ENCODE measurements at places on chromosomes 2 and 18.
A peak's percentile ranks its signal among the peaks of the same experiment; 100 is the strongest.

GRCh38 chr2:157264099-157264498 is 6.6 kb downstream of the GALNT5 start:
- peak; percentile 54 for DNase-seq

DNA sequence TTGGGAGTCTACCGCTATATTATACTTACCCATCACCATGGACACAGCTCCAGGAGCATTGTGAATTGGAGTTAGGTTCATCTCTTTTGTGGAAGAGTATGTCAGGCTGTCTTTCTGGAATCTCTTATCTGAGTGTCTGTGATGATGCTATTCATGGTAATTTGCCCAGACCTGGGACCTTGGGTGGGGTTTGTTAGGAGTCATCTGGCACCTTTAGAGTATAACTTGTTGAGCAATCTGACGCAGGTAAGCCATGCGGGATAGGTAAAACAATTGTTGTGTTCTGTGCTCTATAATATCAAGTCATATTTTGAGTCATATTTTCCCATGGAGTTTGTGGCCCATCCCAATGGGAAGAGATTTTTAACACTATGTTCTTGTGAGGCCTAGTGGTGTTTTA is 49.7 kb upstream of the MAPRE2 start:
- DNase-seq: no peak

DNA sequence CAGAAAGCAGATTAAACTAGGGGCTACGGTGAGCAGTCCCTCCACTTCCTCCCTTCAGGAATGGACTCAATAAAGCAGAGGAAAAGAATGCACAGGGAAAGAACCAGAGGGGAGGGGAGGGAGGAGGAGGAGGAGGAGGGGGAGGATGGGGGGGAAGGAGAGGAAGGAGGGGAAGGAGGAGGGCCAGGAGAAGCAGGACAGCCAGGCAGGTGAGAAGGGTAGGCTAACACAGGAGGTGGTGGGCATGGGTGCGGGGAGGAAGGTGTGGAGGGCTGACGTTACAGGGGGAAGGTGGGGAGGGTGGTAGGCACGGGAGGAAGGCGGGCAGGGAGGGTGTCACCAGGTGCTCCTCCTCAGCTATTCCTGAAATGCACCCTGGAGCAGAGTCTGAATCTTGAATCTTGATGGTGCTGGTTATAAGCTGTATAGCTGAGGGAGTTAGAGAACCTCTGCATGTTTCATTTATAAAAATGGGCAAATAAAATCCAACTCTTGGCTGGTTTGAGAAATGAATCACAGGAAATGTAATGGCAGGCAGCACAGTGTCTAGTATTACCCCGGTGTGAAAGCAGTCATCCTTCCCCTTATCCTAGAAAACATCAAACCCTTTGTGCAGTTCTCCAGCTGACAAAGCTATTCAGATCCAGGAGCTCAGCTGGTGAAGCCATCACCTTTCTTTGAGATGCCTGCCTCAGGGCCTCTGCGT is 3.4 kb downstream of the TMEM18 start:
- DNase-seq: peak; percentile 25

- no peak for DNase-seq
Observed at GRCh38 chr2:102208774-102209173, 22.0 kb downstream of the IL1RL2 start.

GRCh38 chr2:236964291-236964690 is 121.4 kb upstream of the COPS8 start:
- DNase-seq: no peak

DNA sequence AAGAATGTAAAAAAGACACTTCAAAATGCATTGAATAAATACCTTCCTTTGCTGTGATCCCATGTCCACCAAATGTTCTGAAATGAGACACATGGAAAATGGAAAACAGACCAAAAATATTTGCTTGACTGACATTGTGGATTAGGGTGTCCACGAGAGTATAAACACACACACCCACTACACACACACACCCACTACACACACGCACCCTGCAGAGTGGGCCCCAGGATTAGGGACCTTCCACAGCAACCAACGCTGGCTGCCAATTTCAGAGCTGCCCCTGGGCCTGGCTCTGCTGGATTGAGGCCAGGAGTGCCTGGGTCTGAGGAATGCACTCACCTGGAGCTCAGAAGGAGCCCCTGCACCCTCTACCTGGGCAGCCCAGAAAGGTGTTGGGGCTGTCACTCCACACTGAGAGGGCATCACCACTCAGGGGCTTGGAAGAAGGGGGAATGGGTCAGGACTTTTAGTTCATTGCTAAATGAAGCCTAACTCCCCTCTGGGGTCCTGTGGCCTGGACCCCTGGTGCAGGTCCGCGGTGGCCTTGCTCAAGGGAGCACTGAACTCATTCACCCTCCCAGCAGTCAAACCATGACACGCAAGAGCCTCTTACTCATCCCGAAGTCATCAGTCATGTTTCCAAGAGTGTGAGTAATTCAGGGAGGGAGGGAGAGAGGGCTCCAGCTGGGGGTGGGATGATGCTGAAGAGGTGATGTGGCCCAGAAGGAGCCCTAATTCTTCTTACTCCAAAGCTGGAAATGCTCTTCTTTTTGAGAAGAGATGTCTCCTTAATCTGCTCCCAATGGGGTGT is 50.2 kb upstream of the PLB1 start:
- peak; percentile 91 for DNase-seq

- DNase-seq: no peak
Observed at GRCh38 chr2:190804182-190804795, 76.3 kb upstream of the GLS start.

DNA sequence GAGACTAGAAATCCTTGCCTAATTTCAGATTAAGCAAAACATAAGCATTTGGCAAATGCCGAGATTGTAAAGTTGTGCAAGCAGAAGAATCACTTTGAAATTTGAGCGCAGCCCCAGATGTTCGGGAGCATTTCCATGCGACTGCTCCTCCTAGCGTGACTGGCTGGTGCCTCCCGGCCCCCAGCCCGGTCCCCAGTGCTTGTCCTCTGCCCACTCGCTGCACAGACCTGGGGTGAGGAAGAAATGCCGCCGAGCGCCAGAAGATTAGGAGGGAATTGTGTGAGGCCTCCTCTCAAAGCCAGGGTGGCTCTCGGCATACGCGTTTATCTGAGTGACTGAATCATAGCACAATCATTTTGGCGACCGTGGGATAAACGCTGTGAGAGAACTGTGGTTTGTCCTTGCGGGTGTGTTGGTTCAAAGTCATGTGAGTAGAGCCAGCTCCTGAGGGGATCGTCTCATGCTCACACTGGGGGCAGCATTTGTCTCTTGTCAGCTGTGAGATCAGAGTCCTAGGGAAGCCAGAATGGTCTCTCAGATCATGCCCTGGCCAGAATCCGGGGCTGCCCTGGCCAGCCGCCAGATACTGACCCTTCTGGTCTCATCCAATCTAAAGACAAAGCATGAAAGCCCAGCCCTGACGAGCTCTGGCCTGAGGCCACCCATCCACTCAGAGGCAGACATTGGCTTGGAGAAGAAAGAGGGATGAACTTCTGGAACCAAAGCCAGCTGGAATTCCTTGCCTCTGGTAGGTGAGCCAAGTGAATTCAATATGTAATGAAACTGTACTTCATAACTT is 189.3 kb downstream of the SH3RF3 start:
- DNase-seq: peak; percentile 79

GRCh38 chr2:5803547-5803946 is 111.4 kb downstream of the SOX11 start:
- DNase-seq: no peak

GRCh38 chr2:199738727-199739412 is 112.1 kb downstream of the FTCDNL1 start:
- DNase-seq: peak; percentile 83

GRCh38 chr2:182445391-182445965 is 18.6 kb upstream of the PDE1A start:
- no peak for DNase-seq

- DNase-seq: no peak
Observed at GRCh38 chr2:160670618-160671017, 177.0 kb upstream of the RBMS1 start.

GRCh38 chr2:168180914-168181313 is 66.5 kb downstream of the STK39 start:
- DNase-seq: no peak

DNA sequence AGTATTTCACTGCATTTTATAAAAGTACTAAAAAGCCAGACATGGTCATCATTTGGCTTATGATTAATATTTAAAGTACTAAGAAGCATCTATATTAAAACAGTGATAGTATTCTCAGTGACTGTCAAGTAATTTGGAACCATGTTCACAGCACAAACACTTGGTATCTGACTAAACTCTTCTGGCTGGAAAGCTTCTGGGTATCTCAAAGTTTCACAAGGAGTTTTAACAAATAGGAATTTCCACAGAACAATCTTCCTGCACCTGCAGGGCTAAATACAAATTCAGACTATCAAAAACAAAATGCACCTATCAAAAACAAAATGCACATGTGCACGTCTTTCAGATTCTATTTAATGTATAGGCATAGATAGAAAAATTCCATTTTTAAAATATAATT is 158.8 kb downstream of the L3MBTL4 start:
- no peak for DNase-seq

DNA sequence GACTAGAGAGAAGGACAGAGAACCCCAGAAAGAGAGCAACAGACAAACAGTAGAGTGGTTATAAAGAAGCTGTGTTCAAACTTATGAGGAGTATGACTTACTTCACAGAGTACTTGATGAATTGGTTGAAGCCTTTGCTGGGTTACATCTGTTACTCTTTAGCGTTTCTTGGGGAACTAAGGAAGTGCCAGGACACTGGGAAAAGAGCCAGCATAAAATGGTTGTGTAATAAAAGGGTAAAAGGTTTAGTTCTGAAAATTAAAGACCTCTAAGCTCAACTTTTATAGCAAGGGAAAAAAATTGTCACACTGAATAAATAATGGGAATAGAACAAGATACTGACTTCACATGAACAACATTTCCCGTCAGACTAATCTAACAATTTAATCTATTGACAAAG is 17.0 kb upstream of the STAT4 start:
- peak; percentile 93 for DNase-seq

- no peak for DNase-seq
Observed at GRCh38 chr2:71463342-71463654, 9.9 kb downstream of the DYSF start.

GRCh38 chr18:44723411-44723810 is 42.7 kb downstream of the SETBP1 start:
- no peak for DNase-seq

GRCh38 chr2:221494556-221494955 is 77.5 kb downstream of the EPHA4 start:
- DNase-seq: no peak

DNA sequence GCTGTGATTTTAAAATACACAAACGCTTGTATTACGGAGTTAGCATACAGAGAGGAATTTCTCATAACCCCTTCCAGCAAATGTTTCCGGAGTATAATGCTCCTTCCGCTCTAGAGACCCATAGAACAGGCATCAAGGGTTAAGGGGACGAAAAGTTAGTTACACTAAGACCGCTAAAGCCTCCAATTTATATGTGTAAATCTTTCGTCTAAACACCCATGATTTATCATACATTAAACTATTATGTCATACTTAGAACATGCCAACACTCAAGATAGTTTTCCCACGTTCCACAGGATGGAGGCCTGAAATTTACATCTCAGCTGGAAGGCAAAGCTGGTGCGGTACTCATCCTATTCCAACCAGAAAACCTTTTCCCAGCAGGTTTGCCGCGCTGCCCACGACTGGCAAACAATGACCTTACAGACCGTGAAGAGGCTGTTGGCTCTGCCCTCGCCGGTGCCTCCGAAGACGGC is 650 bp downstream of the ORMDL1 start:
- DNase-seq: no peak

DNA sequence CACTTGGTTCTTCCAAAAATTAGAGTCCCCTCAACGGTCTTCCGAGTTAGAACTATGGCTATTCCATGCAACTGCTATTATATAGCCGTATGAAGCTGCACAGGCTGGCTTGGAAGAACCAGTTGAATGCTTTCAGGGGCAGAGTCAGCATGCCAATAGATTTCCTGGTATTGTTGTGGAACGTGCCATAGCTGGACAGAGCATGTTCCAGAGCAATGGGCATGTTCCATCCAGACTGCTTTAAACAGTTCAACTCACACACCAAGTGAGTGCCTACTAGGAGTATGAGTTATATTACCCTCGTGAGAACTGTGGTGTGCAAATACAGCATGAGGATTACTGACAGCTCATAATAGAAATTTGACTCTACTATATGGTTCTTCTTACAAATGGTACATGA is 682.0 kb downstream of the SATB2 start:
- DNase-seq: no peak

GRCh38 chr2:129806317-129806716 is 173.1 kb upstream of the RAB6C start:
- no peak for DNase-seq

- no peak for DNase-seq
Observed at GRCh38 chr2:60442608-60443007, 110.8 kb downstream of the BCL11A start.

DNA sequence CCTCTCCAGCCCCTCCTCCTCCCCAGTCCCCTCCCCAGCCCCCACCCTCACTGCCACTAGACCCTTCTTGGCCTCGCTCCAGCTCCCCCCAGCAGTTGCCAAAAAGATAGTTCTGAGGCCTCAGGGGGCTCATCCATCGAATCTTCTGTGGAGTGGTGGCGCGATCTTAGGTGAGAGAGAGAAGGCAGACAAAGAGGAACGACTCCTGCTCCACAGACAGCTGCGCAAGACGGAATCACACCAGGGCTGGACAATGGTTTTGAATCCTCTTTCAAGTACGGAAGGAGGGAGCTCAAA is 68.1 kb downstream of the LAMA3 start:
- DNase-seq: no peak

- peak; percentile 5 for DNase-seq
Observed at GRCh38 chr2:158665536-158666302, 129.4 kb upstream of the DAPL1 start.

- DNase-seq: no peak
Observed at GRCh38 chr2:42931146-42931817, 138.9 kb upstream of the HAAO start.

DNA sequence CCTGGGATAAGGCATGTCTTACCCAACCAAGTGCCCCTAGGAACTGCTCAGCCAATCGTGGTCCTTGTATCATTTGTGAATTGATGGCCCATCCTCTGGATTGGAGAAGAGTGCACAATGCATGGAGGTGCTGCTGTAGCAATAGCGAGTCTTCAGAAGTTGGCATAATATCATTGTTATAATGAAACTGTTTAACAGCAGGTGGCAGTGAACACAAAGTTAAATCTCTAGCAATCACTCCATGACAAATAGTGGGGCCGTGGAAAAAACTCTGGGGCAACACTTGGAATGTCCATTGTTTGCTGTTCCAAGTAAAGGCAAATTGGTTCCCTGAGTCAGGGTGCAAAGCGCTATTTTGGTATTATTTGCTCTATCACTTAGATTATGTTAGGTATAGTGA is 11.4 kb downstream of the REG1A start:
- DNase-seq: no peak

DNA sequence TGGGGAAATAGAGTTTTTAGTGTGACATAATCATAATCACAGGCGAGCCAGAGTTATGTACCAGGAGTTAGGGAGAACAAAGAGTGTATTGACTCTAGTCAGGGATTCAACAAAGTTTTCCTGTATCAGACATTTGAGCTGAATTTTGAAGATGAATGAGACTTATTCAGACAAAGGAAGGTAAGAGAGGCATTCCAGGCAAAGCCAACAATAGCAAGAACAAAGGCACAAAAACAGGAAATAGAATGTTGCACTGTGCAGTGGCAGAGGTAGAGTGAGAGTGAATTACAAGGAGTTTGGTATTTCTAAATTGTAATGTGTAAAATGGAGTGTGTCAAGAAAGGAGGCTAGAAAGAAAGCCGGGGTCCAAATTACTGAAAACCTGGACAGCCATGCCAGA is 156.2 kb downstream of the CCDC148 start:
- no peak for DNase-seq
